Activated CD4-positive, alpha-beta T cell treated with anti-CD3 and anti-CD28 coated beads, Interleukin-2, amount 50 U/mL, for 48 hours (primary cell): ENCODE measurements at places on chromosomes 12 and 14.
A peak's percentile ranks its signal among the peaks of the same experiment; 100 is the strongest.

- DNase-seq = no peak
Observed at GRCh38 chr12:86663716-86664115, 407.5 kb upstream of the MGAT4C start.

DNA sequence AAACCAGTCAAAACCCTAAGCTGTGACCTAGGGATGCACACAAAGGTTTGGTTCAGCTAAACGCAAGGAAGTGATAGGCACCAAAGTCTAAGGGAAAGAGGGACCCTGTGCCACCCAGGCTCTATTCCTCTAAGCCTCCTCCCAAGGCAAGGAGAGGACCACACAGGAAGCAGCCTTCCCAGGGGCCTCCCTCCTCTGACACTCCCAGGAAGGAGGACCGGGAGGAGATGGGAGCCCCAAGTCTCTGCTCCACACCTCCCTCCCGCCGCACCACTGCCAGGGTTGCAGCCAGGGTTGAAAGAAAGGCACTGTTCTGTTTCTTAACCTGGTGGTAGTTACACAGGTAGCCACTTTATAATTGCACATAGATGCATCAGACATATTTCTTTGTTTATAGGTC is 21.9 kb downstream of the TCHP start:
- DNase-seq = no peak

DNA sequence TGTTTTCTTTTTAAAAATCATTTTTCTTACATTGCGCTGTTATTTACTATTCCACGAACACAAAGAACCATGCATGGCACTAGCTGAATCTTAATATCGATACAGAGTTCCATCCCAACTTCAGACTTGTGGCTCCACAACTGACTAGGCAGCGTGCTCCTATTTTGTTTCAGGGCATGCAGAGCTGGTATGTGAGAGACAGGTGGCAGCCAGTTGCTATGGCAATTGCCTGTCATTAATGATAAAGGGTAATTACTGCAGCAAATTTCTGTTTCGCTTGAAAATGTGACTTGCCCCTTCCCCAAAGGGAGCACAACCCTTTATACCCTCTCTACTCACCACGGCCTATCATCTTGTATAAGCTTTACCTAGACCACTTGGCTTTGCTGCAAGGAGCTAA is 113.1 kb upstream of the G2E3 start:
- DNase-seq = no peak

DNA sequence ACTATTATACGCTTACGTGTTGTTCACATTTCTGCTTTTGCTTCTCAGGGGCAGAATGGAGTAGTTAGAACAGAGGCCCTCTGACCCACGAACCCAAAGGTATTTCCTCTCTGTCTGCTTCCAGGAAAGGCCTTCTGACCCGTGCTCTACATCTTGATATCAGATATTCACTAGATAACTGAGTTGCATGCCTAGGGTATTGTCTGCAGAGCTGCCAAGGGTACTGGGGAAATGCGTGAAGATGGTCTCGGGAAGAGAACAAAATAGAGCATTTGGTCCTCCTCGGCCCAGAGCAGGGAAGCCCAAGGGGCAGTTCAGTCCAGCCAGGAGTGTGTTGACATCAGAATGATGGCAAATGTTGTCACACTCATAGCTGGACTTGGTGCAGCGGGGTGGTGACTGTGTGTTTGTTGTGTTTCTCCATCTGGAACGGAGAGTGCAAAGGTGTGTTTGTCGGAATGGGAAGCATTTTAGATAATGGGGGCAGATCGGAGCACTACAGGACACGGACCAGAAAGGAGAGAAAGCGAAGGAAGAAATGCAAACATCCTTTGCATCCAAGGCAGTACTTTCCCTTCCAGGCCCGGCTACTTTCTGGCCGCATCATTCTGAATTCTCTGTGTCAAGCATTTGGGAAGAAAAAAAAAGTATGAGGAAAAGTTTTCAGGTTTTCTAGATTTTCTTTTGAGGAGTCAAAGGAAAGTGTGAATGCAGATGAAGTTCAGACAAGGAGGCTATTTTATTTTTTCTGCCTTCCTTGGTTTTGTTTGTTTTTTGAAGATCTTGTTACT is 8.1 kb downstream of the GLT1D1 start:
- no peak for DNase-seq

DNA sequence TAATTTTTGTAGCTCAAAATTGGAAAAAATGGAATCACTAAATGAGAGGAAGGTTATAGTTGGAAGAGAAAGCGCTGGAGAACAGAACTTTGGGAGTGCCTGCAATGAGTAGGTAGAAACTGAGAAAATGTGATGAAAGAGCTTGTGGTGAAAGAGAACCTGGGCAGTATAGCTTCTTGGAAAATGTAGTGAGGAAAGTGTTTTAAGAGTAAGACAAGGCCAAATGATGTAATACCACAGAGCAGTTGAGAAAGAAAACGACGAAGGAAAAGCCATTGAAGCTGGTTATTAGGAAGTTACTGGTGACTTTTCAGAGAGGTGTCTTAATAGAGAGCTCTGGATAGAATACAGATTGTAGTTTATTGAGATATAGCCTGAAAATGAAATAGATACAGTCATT is 255.3 kb downstream of the AEBP2 start:
- DNase-seq = no peak

DNA sequence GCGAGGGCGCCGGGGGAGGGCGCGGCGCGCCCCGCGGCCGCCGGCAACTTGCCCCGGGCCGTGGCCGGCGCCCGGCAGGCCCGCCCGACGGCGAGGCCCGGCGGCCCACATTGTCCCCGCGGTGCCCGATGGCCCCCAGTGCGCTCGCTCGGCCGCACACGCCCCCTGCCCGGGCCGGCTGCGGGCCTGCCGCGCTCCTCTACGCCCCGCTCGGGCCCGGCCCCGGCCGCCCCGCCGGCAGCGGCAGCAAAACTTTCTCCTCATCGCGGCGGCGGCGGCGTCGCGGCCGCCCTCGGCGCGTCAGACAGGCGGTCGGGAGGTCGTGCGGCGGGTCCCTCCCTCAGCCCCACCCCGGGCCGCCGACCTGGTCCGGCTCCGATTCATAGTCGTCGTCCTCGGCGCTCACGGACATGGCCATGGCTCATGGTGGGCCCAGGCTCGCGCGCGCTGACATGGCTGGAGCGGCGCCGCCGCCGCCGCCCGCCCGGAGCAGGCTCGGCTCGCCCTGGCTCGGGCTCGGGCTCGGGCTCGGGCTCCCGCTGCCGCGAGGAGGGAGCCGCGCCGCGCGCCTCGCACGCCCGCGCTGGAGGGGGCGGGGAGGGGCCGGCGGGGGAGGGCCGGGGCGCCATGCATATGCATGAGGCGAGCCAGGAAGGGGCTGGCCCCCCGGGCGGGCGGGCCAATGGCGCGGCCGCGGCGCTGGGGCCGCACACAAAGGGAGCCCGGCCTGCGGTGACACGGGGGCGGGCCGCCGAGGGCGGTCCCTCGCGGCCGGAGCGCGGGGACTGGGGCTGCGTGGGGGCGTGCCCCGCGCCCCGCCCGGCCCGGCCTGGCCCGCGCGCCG is 67.1 kb downstream of the RNF34 start:
- peak; percentile 89 for DNase-seq
